Stimulated activated CD4-positive, alpha-beta T cell treated with anti-CD3 and anti-CD28 coated beads, Interleukin-15, amount 100 ng/mL, for 1 hour (primary cell): ENCODE measurements at places on chromosomes 2 and 18.
A peak's percentile ranks its signal among the peaks of the same experiment; 100 is the strongest.

GRCh38 chr2:10923008-10923375 lies 11.3 kb downstream of the KCNF1 start:
- DNase-seq = no peak

DNA sequence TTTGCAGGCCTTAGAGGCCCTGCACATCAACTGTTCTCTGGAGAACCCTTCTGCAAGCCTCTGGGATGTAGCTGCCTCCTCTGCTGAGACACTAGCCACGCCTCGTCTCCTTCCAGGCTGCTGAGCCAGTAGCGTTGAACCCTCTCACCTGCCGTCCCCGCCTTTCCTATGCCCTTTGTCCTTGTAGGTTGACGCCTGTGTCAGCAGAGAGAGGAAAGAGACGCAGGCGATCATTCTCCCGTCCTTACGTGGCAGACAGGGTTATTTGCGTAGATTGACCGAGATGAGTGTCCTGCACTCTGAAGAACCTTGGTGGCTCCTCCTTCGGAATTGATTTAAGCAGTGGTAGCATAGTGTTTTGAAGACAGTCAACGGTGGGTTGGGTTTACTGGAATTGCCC lies 27.8 kb downstream of the ID2 start:
- no peak for DNase-seq

DNA sequence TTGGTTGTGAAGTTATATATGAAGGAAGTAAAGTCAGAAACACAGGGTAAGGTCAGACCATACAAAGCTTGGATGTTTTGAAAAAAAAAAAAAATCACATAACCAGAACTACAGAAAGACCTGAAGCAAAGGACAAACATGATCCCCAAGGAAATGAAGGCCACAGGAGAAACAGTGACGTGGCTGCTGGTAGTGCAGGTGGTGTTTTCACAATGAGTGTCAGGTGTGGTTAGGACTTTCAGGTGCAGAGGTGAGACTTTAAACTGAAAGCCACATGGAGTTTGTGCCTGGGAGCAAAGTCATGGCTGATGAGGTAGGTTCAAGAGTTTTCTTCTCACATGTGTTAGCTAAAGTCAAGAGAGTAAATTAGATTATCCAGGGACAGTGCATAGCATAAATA lies 270.7 kb downstream of the PIEZO2 start:
- no peak for DNase-seq

DNA sequence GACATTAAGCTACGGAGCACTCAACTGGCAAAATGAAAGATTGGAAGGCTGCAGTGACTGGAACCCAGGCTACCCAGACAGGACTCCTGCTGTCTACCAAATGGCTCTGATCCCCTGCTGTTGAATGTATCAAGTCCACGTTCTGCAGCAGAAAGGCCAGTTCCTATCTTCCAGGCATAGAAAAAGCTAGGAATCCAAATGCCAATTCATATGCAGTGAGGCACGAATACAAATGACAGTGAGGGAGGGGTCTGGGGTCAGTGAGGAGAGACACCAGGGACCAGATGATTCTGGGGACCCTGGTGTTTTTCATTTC lies 5.3 kb downstream of the NRP2 start:
- DNase-seq = no peak

GRCh38 chr2:126733795-126734194 lies 77.8 kb downstream of the GYPC start:
- DNase-seq = no peak

DNA sequence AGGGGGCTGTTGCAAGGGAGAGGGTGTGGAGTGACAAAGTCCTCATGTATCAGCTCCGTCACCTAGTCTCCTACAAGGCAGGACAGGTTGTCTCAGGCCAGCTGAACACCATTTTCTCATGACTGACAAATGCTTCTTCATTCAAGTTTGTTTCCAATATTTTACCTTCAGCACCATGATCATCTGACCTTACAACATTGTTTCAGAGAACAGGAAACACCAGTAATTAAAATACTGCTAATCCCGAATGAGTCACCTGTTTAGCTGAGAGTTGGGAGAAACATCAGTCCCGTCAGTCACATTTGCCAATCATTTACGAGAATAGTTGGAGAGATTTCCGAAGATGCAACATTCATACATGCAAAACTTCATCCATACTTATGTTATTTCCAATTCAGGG lies 25.7 kb upstream of the SP5 start:
- DNase-seq = no peak

- no peak for DNase-seq
Measured at GRCh38 chr2:189799030-189799331, 14.7 kb downstream of the PMS1 start.

- DNase-seq = no peak
Measured at GRCh38 chr2:237324837-237325236, 89.1 kb downstream of the COL6A3 start.

GRCh38 chr18:35457140-35457704 lies 40.5 kb downstream of the INO80C start:
- DNase-seq = no peak

GRCh38 chr2:98829581-98830270 lies 98.8 kb upstream of the MGAT4A start:
- DNase-seq = no peak

- no peak for DNase-seq
Measured at GRCh38 chr18:2529154-2529553, 42.2 kb downstream of the METTL4 start.

- no peak for DNase-seq
Measured at GRCh38 chr2:125479143-125479636, 1176.8 kb upstream of the GYPC start.

DNA sequence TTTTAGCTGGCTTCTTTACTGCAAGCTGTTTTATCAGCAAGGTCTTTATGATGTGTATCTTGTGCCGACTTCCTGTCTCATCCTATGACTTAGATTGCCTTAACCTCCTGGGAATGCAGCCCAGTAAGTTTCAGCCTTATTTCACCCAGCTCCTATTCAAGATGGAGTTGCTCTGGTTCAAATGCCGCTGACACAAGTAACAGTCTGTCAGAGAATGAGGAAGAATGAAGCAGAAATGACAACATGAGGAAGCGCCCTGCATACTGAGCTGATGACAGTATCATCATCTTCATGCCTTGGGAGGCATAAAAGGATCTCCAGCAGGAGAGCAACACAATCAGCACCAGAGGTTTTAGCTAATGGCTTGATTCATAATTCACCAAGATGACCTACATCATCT lies 309.4 kb downstream of the NBAS start:
- DNase-seq = no peak

DNA sequence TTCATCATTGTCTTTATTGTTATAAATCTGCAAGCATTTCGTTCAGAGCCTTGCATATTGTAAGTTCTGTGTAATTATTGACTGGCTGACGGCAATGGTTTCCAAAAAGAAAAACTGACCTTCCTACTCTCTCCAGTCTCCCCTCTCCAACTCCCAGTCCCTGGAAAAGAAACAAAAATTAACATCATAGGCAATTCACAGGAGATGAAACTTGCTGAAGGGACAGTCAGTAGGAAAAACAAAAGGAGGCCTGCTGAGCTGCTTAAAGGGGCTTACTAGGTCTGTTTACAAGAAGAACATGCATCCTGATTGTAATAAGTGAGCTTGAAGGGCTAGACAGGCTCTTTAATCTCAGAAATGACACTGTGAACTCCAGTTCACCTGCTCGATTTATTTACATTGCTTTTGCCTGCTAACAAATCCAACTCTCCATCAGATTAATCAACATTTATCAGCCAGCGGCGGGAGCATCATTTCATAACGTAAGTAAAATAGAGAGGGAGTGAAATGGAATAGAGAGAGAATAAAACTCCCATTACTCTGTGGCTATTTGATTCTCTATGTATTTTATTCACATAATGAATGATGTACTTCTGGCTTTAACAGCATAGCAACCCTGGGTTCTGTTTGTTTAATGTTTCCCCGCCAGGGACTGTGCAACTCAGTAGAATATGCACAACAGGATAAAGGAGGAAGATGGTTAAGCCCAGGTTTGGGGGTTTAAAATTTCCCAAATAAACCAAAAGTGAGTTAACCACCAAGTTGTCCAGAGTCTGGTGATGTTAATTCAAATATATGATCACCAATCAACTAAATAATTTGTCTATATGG lies 256.7 kb upstream of the SETBP1 start:
- no peak for DNase-seq

DNA sequence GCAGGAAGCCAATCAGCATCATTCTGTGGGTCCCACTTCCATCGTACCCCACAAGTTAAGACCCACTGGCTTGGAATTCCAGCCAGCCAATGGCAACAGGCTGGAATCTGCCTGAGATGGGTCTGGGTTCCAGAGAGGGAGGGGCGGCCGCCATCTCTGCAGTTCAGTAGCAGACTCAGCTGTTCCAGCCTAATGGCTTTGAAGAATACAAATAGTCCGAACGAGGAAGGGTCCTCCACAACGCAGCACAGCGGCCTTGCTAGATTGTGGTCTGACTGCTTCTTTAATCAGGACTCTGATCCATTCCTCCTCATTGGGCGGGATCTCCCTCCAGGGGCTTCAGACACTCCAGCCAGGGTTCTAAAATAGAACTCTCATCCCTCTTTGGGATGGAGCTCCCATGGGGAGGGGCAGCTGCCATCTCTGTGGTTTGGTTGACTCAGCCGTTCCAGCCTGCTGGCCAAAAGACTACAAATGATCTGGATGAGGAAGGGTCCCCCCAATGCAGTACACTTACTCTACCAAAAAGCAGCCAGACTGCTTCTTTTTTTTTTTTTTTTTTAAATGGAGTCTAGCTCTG lies 42.7 kb upstream of the PAIP2B start:
- no peak for DNase-seq

DNA sequence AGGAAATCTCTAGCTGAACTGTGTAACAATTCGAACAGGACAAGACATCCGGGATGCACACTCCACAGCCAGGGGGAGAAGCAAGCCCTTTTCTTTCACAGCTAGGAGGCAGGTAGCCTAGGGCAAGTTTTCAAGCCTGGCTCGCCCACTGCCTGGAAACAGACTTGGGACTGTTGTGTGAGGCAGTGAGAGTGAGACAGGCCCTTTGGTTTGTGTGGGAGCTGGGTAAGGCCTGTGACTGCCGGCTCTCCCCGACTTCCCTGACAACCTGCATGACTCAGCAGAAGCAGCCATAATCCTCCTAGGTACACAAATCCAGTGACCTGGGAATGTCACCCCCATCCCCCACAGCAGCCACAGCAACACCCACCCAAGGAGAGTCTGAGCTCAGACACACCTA lies 179.7 kb downstream of the WDPCP start:
- no peak for DNase-seq

- no peak for DNase-seq
Measured at GRCh38 chr2:110100480-110100879, 15.1 kb downstream of the MALL start.

- DNase-seq = no peak
Measured at GRCh38 chr2:57408587-57408986, 638.0 kb upstream of the VRK2 start.

GRCh38 chr2:126953483-126953882 lies 54.8 kb downstream of the TEX51 start:
- DNase-seq = no peak

GRCh38 chr18:75269124-75269680 lies 58.6 kb downstream of the TSHZ1 start:
- DNase-seq = no peak

DNA sequence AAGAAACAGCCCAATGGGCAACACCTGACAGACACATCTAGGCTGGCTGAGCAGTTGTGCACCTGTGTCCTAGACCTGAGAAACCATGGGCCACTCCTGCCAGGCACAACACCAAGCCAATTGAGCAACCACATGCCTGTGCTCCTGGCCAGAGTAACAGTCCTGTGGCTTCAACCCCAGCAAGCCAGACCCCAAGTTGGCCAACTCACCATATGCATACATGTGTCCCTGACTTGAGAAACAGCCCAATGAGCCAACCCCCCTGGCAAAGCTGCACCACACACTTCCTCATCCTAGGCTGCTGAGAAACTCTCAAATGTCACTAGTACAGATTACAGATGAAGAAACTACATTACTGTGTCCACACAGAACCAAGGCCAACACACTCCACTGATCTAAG lies 36.6 kb downstream of the USP34 start:
- DNase-seq = no peak

DNA sequence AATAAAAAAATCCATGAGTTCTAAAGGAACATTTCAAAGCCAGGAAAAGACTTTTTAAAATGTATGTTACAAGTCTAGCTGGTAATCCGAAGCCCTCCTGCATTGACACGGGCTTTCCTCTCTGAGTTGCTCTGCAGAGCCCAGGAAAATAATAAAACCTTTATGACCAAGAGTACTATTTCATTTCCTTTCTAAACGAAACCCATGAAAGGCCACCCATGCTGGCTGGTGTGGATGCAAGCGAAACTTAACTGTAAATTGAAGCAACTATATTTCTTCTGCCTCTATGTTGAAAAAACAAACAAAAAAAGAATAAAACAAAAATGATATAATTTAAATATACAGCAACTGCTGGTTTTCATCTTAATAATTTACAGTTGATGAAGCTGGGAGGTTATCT lies 41.3 kb upstream of the ZNF532 start:
- no peak for DNase-seq

DNA sequence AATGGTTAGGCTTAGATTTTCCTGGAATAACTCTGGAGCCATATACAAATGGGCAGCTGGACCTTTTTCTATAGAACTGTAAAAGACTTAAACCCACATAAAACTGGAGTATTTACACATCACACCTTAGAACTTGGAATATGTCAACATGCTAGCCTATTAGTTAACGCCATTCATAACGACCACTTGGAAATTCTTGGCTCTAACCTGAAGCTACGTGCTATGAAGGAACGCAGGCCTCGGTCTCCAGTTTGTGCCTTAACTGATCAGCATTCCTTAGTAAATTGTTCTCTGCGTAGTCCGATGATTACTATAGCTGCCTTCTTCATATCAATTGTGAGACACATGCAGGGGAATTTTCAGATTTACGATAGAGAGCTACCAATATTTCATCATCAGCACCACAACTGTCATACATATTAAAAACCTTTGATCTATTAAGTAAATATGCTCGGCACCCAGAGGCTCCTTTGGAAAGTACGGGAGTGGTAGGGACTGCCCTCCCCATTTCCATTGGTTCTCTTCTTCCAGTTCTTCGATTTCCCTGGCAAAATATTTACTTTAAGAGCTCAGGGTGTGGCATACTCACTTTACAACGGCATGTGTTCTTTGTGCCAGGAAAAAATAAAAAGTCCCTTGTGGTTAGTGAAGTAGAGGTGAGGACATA lies 17.5 kb upstream of the CCL20 start:
- DNase-seq = no peak

DNA sequence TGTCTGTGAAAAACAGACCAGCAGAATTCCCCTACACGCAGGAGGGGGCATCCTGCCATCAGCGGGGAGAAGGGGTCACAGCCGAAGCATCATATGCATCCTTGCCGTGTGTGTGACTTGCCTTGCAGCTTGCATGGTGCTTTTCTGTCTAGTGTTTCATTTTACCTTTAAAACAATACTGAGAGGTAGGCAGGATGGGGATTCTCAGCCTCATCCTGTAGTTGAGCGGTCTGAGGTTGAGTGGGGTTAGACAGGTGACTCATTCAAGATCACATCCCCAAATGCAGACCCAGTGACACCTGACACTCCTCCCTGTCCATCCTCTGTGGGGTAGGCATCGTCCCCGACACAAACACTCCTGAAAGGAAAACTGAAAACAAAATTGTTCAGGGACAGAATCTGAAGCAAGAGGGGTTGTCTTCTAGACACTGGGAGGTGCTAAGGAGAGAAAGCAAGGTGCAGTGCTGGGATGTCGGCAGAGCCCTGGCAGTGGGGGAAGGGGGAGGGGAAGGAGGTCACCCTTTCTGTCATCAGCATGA lies 7.9 kb downstream of the ARL4C start:
- DNase-seq = peak; percentile 32
